DMS79 (cell line): ENCODE measurements at places on chromosomes 12 and 14.

- no peak for DNase-seq
Measured at GRCh38 chr12:63313139-63313538, 162.1 kb upstream of the AVPR1A start.

DNA sequence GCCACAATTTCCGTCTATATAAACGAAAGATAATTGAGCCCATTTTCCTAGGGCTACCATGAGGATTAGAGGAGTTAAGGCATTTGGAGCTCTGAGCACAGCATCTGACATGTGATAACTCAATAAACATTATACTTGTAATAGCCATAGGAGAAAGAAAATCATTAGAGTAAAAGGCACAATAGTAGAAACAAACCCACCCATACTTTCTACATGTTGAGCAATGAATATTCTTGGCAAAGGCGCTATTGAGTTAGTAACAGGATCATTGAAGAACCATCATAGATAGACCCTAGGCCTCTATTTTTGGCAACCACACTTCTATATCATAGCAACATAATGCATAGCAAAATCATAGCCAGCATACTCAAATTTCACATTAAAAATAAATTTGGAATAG is 664.1 kb downstream of the NOVA1 start:
- DNase-seq: no peak

- DNase-seq: no peak
Measured at GRCh38 chr12:39804898-39805297, 185.3 kb upstream of the ABCD2 start.

GRCh38 chr12:52347551-52348510 is 19.4 kb downstream of the KRT85 start:
- DNase-seq: no peak

GRCh38 chr12:82555699-82556098 is 131.0 kb upstream of the TMTC2 start:
- no peak for DNase-seq

DNA sequence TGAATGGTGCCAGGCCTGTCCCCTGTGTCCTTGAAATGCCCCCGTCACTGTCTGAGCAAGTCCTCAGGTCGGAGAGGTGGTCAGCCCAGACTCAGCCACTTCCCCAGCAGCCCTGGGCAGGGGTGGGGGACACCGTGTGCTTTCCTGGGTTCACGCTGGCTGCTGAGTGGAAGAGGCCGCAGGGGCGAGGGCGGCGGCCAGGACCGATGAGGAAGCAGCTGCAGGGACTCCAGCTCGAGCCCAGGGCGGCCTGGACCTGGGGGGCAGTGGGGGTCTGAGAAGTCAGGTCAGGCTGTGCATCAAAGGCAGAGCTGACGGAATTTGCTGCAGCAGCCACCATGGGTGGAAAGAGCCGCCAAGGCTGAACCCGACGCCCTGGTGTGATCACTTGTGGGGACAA is 28.4 kb downstream of the NOC4L start:
- no peak for DNase-seq

- DNase-seq: no peak
Measured at GRCh38 chr14:66152302-66152701, 333.9 kb upstream of the CCDC196 start.

GRCh38 chr14:56131004-56131864 is 13.0 kb downstream of the PELI2 start:
- peak; percentile 49 for DNase-seq

DNA sequence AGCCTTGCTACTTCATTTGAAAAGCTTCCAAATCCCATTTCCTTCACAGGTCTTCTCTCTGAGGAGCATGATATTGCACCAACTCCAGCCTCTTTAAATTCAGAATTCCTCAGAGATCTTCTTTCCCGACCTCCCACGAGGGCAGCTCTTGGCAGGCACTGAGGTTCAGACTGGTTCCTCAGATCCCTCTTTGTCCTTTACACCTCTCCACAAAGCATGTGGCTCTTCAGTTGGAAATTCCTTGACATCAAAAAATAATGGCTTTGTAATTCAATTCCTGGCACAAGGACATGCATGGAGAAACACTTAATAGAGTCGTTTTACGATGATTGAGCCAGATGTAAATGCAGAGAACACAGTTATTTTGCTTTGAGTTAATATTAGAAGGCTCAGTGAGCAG is 63.2 kb upstream of the TMX1 start:
- peak; percentile 95 for DNase-seq

GRCh38 chr12:6336079-6336888 is 5.6 kb downstream of the TNFRSF1A start:
- DNase-seq: peak; percentile 83

GRCh38 chr12:111188436-111188835 is 180.5 kb downstream of the PHETA1 start:
- no peak for DNase-seq

DNA sequence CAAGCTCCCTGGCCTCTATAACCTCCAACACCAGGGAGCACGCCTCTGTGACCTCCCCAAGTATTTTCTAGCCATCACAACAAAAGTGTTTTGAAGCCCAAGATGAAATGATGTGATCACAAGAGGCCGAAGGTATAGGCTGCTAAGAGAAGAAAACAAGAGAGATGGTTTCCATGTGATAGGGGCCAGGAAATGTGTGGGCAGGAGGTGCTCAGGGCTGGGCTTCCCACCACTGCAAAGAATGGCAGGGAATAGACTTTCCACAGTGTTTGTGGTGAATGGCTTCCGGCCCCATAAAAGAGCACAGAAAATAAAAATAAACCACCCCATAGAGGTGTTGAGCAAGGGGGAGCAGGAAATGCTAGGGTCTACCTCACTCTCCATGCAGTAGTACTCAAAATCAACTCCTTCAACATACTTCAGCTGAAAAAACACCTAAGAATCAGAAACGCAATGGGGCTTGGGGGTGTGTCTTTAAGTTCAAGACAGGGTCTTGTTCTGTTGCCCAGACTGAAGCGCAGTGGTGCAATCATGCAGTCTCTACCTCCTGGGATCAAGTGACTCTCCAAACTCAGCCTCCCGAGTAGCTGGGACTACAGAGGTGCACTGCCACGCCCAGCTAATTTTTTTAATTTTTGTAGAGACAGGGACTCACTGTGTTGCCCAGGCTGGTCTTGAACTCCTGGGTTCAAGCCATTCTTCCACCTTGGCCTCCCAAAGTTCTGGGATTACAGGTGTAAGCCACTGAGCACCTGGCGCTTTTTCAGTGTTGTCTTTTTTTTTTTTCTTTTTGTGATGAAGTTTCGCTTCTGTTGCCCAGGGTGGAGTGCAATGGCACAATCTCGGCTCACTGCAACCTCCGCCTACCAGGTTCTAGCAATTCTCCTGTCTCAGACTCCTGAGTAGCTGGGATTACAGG is 27.1 kb downstream of the DAD1 start:
- DNase-seq: no peak

- no peak for DNase-seq
Measured at GRCh38 chr12:90020014-90020413, 311.4 kb upstream of the ATP2B1 start.

DNA sequence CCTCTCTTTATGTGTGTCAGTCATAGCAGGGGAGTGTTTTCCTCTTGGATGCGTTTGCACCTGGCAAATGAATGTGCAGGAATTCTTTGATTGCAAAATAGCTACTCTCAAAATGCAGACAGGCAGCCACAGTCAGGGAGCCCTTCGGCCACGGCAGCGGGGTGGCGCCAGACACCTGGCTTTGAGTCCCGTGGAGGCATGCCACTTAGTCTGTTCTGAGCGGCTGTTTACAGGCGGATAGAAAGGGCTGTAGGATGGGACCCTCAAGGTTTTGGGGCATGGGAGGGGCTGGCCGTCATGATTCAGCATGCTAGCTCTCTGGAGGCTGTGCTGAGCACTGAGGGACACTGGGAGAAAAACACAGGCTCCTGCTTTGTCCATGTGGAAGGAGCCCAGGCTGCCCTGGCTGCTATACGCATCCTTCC is 117.1 kb downstream of the SLC25A47 start:
- DNase-seq: peak; percentile 84

DNA sequence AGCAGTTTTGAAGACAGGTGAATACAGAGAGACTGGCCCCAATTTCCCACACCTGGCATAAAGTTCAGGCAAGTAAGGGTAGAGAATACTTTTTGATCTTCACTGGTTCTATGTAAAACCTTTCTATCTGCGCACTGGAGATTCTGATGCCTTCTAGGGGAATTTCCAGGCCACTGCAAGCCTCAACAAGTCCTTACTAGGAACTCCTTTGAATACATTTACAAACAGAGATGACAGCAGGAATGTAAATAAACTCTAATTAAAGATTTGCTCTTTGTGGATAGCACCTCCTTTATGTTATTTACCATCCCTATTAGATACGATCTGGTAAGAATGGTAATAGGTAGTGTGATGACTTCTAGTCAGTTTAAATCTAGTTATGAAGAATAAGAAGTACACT is 69.2 kb downstream of the NTN4 start:
- DNase-seq: no peak

GRCh38 chr12:75414671-75415070 is 23.8 kb downstream of the GLIPR1L2 start:
- DNase-seq: no peak

DNA sequence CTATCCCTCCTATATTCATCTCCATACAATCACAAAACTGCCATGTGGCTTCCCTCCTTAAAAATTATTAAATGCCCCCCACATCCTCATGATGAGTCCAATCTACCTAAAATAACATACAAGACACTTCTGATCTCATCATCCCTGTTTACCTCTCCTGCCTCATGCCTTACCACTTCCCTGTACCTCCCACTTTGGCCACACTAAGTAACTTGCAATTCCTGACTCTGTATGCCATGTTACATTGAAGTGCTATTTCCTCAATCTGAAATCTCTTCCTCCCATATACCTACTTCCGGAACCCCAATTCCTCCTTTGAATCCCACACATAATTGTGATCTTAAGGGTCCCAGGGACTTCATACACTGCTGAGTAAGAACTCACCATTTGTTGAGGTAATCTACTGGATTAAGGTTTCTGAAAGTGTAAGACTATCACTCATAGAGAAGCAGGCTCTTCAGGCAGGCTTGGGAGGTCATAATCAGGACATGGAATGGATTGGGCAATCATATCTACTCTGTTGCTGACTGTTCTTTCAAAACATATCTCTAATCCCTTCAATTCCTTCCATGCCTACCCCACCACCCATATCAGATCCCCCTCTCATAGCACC is 117.6 kb upstream of the PLEKHG7 start:
- DNase-seq: no peak

DNA sequence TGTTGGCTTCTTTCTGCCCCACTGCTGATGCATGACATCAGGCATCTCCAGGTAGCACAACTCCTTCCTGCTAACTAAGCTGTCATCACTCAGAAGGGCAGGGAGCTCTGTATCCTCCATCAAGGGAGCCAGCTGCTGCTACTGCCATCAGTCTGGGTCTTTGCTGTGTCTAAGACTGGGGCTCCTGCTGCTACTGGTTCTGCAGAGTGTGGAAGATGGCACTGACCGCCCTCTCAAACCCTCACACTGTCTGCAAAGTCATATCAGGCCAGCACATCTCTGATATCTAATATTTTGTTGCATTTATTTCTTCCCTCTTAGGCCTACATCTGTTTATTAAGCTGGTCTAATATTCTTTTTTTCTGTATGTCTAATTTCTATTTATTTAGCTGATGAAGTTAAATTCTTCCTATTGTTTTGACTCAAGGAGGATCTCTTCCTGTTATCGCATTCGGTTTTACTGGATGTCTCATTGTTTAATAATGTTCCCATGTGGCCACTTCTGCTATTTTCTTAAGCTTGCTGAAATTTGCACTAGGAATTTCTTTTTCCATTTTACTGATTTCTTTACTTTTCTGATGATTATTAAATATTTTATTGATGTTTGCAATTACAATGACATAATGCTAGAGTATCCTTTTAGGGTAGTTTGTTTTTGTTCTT is 7.6 kb upstream of the E2F7 start:
- no peak for DNase-seq
